ENCODE measurements at places on chromosomes 1 and 21.

DNA sequence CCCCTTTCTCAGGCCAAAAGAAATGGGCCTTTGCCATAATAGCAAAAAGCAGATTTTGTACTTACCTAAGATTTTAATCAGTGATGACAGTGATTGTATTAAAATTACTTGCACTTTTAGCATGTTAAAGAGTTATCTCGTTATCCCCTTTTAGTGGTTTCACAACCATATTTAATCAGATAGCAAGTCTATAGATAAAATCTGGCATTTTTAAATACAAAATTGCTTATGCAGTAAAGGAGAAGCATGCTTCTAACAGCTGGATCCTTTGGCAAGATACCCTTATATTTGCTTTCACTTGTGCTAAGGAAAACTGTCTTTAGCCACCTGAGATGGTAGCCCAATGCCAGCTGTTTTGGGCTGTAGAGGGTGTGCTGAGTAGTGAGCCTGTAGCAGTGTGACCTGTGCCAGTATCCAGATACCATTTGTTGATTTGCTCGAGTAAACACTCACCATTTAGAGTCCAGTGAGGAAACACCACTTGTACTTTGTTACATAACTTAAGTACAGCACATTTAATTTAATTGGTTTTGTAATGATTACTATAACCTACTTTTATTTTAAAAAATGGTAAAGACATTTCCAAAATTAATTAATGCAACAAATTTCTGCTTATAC, 314.4 kb upstream of the ZP4 start:
- no peak for DNase-seq

- DNase-seq: no peak
These were observed 13.1 kb downstream of the IL6R start for GRCh38 chr1:154418062-154418921.

GRCh38 chr1:228166170-228166936, 749 bp downstream of the IBA57 start:
- DNase-seq: no peak

- no peak for DNase-seq
These were observed 191.2 kb upstream of the GREM2 start for GRCh38 chr1:240803151-240803550.

DNA sequence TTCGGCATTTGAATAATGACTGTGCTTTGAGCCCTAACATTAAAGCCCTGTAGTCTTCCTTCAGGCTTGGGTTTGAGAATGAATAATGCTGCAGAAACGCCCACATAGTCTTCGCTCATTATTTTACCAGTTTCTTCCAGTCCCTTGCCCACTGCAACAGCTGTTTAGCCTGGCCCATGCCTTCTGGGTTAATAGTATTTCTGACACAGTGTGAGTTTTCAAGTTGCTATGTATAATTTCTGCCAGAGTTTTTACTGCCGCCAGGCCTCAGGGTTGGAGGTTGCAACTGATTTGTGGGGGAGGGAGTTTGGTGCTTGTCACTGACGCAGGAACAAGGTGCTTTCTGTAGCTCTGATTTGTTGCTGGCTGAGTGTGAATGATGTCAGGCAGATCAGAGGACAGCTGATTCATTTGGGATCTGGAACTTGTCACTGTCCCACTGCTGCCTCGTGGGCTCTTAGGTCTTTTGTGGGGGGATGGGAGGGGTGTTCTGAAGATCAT, 109.8 kb downstream of the MAST2 start:
- DNase-seq: no peak

DNA sequence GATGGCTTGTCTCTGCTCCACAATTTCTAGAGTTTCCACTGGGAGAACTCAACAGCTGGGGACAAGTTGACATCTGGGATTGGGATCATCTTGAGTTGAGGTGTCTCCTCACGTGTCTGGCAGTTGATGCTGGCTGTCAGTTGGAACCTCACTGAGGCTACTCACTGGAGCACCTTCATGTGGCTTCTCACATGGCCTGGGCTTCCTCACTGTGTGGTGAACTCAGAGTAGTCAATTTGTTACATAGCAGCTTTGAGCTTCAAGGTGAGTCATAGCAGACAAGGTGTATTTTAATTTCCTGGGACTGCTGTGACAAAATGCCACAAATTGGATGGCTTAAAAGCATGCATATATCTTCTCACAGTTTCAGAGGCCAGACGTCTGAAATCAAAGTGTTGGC, 44.0 kb downstream of the NTNG1 start:
- DNase-seq: no peak

GRCh38 chr1:109639841-109640184, 16.1 kb upstream of the GSTM4 start:
- no peak for DNase-seq

GRCh38 chr1:115676498-115677181, 34.9 kb downstream of the VANGL1 start:
- DNase-seq: no peak

GRCh38 chr1:205536759-205537361, 32.4 kb downstream of the CDK18 start:
- no peak for DNase-seq

DNA sequence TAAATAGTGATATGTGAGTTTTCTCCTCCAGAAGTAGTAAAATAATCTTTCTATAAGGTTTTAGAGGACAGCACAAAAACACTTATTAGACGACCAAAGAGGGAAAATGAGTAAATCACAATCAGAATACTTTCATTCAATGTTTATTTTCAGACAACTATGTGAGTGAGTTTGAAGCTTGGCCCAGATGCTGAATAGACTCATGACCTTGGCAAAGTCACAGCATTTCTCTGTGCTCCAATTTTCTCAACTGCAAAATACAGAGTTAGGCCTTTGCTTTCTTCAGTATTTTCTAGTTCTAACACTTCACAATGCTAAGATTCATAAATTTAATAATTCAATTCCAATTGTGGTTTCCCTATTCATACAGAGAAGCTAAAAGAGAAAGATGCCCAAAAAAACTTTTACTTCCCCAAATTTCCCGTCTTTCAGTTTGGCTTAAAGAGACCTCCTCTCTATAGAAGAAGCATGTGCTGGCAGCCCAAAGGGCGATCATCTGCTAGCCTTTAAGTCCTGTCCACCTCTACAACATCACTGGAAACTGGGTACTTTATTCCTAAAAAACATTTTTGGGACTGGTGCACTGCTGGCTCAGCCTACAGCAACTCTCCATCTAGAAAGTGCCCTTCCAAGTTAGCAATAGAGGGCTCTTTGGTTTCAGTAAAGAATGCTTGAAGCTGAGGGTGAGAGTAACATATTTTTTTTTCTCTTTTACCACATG, 116.8 kb upstream of the GORAB start:
- no peak for DNase-seq

- DNase-seq: no peak
These were observed 633 bp downstream of the DMRTA2 start for GRCh38 chr1:50422675-50422945.

GRCh38 chr1:234730770-234731568, 121.0 kb upstream of the IRF2BP2 start:
- DNase-seq: no peak

GRCh38 chr1:66532798-66533783, 862 bp upstream of the SGIP1 start:
- DNase-seq: no peak

DNA sequence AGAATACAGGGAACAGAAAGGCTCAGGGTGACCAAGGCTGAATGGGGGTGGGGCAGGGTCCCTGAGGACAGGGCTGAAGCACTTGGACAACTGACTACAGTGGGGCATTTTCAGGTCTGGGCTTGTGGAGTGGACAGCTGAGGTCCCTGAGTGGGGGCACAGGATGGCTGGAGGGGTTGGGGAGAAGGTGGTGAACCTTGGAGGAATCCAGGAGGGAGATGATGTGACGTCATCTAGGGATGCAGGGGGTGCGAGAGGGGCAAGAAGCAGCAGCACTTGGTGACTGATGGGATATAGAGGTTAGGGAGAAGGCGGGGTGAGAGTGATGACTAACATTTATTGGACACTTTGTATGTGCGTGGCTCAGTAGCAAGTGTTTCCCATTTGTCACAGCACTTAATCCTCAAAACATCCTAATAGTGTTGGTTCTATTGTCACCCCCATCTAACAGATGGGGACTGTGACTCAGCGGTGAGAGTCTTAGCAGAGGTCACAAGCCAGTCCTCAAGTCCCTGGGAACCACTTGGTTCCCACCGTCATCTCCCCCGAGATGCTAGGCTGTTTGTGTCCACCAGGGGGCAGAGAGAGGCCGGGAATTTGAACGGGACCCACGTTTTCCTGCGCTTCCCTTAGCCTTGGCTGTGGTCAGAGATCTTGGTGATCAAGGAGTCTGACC, 27.9 kb upstream of the BMP8B start:
- peak; percentile 32 for DNase-seq

DNA sequence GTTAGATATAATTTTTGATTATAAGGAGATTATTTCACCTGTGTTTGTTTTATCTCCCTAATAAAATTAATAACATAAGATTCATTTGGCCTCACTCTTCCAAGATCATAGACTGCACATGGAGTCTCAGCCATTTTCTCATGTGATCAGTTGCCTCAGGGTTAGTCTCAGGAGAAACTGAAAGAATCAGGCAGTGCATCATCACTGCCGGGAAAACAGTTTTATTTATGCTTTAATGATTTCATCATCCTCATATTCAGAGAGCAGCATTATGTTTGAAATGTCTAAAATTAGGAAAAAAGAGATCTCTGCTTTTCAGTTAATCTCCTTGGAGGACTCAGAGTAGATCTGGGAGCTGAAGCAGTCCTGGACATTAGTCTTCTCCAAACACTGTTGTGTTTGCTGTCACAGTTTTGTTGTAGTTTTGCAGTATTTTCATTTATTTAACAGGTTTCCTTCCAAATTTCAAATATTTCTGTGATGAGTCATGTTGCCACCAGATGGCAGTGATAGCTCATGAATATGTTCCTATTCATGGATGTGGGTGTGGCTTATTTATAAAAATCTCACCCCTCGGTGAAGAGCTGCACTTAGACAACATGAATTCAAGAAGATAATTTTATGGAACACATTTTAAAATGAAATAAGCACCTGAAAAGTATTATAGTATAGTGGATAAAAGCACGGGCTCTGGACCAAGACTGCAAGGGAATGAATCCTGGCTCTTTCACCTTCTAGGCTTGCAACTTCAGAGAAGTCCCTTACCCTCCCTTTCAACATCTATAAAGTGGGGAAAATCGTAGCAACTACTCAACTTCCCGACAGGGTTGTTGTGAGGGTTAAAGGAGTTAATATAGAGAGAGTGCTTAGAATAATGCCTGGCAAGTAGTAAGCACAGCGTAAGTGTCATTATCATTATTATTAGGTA, 31.2 kb downstream of the CHD1L start:
- DNase-seq: no peak

DNA sequence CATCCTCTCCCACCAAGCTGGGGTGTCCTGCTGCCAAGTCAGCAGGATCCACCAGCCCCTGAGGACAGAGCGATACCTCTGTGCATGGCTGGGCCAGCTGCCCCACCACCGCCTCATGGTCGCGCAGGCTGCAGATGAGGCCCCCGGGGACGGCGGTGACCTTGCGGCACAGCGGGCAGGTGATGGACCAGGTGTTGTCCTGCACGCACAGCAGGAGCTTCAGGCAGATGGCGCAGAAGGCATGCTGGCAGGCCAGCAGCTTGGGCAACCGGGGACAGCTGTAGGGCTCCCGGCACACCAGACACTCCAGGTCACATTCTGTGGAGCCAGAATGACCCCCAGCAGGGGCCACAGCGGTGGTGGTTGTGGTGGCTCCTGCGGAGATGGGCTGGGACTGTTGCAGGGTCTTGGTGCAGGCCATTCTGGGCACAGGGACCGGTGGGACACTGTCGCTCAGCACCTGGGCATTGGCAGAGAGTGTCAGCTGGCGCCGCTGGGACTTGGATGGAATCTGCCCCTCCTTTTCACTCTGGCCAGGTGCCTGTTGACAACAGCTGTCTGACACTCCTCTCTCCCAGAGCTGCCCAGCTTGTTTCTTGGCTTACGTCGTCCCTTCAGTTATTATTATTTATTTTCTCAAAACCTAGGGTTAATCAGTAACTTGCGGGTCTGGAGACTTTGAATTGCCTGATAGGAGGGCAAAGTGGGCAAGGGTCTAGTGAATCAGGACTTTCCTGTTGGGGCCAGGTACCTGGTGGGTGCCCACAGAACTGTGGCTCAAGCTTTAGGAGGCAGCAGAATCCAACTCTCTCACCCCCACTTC, at the start of gene RNF186:
Gene RNF186, minus strand, starts transcription at position 603 of the 823 bp plus-strand sequence. Its CDS starts 182 bp downstream, at position 421.
- no peak for DNase-seq

DNA sequence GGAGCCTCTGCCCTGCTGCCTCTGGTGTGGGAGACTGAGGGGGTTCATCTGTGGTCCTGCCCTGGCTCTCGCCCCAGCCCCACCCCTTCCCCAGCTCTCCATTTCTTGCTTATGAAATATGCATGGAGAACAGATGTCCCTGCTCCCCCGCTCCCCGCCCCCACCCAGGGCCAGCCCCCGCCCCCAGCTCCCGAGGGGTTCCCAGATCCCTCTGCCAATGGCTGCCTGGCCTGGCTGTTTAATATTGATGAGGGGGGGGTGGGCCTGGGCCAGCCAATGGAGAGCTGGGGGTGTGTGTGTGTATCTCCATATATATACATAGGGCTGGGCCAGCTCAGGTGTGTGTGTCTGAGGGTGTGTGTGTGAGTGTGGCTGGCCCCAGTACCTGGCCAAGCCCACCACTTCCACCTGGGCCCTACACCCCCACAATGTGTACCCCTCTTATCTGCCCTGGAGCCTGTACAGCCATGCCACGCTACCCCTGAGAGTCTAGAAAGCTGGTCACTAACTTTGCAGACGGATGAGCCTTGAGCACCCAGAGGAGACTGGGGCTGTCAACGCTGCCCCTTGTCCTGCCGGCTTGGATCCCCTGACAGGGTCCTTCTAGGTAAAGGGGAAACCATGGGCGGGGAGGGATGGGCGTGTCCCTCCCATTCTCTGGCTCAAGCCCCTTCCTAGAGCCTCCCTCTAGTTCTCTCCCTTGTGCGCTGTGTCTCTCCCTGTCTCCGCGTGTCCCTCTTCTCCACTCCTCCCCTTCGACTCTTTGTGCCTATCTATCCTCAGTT, at the start of gene NHLH1:
Gene NHLH1, plus strand, starts transcription at position 341 of the 785 bp plus-strand sequence. CDS start 3,661 bp downstream, outside the sequence.
- DNase-seq: no peak

GRCh38 chr1:32538887-32539583, at the start of gene ZBTB8A:
Gene ZBTB8A (plus strand): TSS chr1:32539427. CDS start chr1:32592932, 53,505 bp downstream.
- no peak for DNase-seq

- no peak for DNase-seq
These were observed 98.4 kb downstream of the MAGI3 start for GRCh38 chr1:113488576-113489177.

- DNase-seq: no peak
These were observed 104.4 kb downstream of the LEPR start for GRCh38 chr1:65524931-65525265.

DNA sequence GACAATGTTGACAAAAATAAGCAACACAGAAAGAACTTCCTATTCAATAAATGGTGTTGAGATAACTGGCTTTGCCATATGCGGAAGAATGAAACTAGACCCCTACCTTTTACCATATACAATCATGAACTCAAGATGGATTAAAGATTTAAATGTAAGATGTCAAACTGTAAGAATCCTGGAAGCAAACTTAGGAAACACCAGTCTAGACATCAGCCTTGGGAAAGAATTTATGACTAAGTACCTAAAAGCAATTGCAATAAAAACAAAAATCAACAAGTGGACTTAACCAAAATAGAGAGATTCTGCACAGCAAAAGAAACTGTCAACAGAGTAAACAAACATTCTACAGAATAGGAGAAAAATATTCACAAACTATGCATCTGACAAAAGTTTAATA, 16.1 kb upstream of the CLDN8 start:
- no peak for DNase-seq
